Omental fat pad (tissue), 4 donors: ENCODE measurements at places on chromosomes 12 and 14.

- no peak for DNase-seq
These were observed 63.2 kb upstream of the PNMA1 start for GRCh38 chr14:73777420-73777819.

GRCh38 chr12:93594766-93595311 is 22.4 kb downstream of the SOCS2 start:
- no peak for DNase-seq

DNA sequence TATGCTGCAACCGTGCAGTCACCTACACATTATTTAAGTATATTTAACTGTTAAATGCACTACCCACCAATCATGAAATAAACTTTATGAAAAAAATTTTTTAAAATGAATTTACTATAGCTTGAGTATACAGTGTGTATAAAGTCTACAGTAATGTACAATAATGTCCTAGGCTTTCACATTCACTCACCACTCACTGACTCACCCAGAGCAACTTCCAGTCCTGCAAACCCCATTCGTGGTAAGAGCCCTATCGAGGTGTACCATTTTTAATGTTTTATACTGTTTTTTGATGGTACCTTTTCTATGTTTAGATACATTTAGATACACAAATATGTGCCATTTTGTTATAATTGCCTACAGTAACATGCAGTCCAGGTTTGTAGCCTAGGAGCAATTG is 48.1 kb downstream of the KLRG1 start:
- no peak for DNase-seq

DNA sequence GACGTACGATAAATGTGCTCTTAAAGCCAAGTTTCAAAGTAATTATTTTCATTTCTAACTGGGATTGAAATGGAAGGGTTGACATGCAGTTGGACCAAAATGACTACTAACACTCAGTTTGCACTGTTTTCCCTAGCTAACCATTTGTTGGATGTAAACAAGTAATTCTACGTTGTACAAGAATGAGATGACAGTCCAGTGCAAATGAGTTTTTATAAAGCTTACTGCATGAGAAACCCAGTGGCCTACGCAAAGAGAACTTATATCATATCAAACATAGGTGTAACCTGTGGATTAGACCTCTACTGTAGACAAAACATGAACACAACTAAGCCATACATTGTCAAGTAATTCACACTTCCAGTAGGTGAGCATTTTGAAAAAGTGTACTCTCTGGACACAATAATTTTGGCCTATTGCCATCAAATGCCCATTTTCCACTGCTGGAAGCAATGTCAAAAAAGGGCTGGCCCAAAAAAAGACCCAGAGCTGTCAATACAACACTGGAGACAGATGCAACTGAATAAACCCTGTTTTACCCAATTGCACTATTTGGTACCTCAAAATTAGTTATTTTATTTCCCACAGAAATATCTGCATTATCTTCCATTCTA is 12.8 kb downstream of the SLC38A2 start:
- no peak for DNase-seq

DNA sequence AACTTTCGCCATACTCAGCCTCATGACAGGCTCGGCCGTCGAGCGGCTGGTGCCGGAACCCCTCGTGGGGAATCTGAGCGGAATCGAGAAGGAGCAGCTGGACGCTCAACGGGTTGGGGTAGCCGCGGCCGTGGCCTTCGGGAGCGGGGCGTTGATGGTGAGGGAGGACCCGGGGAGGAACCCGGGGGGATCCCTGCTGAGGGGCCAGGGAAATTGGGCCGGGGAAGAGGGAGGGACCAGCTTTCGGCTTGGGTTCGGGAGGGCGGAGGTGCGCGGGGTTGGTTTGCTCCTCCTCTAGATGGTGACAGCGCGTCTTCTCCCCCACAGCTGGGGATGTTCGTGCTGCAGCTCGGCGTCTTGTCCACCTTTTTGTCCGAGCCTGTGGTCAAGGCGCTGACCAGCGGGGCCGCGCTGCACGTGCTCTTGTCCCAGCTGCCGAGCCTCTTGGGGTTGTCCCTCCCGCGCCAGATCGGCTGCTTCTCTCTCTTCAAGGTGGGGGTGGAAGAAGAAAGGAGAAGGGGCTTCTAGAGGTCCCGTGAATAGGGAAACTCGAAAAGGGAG is 9.8 kb downstream of the ARHGEF25 start:
- no peak for DNase-seq

DNA sequence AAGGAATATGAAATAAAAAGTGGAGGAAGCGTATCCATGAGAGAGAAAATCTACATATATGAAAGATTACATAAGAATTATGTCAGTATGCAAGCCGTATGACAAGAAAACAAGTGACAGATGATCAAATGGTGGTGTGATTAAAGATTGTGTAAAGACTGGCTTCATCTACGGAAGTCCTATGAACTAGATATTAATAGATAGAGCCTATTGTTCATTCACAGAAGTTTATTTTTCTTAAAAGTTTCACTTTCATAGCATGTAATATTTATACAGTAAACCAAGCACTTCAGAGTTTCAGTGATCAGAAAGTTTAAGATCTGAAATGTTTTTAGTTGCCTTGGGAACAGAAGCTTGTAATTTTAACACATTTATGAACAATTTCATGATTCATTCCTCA is 84.5 kb downstream of the VRK1 start:
- DNase-seq, result no peak

DNA sequence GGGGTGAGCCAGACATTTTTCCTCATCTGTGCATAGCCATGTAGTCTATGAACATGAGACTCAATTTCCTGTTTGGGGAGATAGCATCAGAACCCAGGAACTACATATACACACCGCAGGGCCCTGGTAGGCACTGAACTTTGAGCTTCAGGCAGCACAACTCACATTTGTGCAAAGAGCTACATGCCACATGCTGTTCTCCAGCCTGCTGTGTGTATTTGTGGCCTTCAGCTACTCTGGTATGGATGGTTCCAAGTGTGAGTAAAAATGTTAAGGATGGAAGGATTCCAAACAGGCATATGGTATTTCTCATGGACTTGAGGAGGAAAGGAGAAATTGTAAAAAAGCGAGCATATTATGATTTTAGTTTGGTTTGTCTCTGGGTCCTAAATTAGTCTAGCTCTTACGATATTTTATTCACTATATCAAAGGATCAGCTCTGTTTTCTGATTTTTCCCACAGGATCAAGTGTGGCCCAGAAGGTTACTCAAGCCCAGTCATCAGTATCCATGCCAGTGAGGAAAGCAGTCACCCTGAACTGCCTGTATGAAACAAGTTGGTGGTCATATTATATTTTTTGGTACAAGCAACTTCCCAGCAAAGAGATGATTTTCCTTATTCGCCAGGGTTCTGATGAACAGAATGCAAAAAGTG is 422.4 kb upstream of the OR4E1 start:
- DNase-seq, result no peak

DNA sequence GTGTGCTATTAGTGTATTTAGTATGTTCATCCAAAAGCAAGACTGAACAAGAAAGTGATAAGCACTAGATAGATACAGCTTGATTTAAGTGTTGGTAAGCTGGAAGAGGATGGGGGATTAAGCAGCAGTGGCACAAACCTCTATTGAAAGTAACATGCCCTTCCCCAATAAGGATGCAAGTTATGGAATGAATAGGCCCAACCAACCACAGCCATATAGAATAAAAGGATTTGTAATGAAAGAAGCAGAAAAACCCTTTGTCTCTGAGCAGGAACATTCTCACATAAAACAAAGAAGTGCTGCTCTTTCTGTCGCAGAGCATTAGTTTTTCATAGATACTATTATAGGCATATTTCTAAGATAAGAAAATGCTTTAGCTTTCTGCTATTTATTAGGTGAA is 310.7 kb downstream of the IPO8 start:
- DNase-seq, result no peak

DNA sequence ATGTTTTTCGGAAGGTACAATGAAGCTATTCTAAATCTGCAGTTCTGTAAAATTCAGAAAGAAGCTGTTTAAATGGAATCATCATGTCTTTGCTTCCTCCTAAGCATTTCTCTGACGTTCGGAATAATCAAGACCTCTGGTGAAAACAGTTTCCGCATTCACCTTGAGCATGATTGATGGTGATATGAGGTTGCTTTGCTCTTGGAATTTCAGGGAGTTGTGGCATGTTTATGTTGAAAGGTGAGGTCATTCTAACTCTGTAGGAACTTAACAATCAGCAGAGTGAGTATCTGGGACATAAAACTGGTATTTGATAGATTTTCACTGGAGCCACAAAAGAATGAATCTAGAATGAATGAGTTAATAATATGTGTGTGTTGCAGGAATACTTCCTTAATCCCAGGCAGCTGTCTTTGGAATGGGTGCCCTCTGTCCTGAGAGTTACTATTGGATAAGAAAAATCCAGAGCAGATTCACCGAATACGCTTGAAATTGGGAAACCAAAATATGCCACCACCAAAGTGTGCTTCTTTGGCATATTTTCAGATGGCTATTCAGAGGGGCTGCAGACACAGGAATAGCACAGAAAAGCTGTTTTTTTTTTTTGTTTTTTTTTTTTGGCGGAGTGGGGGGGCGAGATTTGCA is 599.1 kb downstream of the CCER1 start:
- DNase-seq, result no peak

DNA sequence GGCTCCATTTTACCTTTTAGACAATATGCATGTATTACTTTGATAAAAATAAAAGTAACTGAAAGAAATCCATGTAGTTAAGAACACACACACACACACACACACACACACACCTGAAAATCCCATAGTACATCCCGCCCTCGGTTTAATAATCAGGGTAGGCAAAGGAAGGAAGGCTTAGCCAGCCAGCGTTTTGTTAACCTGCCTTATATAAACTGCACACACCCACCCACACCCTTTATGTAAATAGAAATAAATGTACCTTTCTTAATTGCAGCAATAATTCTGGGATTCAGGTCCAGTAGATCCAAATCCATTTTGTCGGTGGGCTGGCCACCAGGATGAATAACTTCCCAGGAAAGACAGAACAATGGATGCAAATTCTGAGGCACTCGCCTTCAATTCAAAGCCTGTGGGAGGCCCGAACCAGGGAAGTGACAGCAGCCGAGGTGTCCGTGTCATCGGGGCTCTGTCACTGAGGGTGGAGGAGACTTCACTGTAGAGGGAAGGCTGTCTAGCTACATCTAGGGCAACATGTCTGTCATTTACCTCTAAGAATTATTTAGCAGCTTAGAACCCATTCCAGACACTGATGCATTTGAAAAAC is 4.4 kb downstream of the XRCC3 start:
- DNase-seq, result no peak
